GM23248 (cell line): ENCODE measurements at places on chromosomes 16 and 17.

DNA sequence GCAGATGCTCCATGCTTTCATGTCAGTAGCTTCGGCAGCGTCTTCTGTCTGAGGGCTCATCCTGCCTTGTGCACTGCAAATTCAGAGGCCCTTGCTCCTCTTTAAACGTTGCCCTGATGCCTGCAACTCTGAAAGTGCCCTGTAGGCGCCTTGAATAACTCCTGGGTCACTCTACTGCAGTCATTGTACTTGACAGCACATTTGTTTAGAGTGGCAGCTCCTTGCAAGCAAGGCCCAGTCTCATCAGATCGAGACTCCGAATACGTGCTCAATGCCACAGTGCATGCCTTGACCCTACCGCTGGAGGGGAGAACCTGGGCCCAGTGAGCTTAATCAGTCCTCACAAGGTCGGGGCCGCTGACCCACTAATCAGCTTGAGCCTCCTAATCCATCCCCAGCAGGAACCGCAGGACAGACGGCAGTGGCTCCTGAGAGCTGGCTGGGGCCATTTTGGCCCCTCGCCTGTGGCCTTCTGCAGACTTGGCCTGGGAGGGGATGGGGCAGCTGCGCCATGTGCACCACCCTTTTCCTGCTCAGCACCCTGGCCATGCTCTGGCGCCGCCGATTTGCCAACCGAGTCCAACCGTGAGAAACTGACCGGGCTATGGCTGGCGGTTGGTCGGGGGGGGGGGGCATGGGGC, at the start of gene PRCD:
PRCD (plus strand) TSS at position 414 of the 641 bp plus-strand sequence; CDS start at position 512, 98 bp downstream.
- no peak for DNase-seq

- peak; percentile 43 for DNase-seq
Measured at GRCh38 chr16:11205754-11206581, 50.0 kb downstream of the SOCS1 start.

DNA sequence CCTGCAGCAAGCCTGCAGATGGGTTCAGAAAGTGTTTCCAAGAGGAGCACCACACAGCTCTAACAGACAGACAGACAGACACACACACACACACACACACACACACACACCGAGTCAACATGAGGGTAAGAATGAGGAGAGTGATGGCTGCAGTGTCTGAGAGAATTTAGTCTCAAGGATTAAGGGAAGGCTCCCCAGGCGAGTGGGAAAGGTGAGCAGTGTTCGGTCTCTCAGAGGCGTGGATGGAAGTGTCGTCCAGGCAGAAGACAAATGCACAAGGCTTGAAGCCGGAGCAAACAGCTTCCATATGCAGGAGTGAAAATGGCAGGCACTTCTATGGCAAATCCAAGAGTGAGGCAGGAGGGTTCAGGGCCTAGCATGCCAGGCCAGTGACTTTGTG, 770.1 kb downstream of the KCNJ18 start:
- DNase-seq = no peak

GRCh38 chr16:30569281-30569680, 2.2 kb downstream of the ZNF688 start:
- no peak for DNase-seq

- DNase-seq = no peak
Measured at GRCh38 chr17:28623696-28624095, 9.7 kb upstream of the RSKR start.

DNA sequence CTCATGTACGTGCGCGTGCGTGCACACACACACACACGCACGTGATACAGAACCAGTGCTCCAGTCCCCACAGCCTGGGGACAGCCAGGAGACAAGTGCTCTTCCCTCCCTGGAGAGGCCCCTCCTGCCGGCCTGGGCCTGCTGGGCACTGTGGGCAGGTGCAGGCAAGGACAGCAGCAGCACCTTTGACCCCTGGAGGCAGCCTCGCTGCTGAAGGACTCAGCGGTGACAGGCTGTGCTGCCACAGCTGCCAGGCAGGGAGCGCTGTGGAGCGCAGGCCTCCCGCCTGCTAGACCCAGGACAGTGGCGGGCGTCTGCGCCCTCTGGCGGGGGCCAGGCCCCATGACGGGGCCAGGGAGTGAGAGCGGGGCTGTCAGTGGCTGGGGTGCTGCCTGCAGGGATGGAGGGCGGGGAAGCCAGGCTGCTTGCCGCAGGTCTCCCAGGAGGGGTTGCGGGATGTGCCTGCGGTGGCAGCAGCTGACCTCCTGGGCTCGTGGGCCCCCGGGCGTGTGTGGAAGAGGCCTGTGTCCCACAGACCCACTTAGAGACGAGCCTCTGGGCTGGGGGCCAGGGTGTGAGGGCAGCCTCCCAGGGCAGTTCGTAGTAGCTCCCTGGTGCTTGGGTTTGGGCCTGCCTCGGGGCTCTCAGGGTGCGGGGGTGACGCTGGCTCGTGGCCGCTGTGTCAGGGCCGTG, 63.5 kb upstream of the PVALEF start:
- peak; percentile 85 for DNase-seq

GRCh38 chr17:57861000-57861789, 11.4 kb upstream of the MRPS23 start:
- DNase-seq = peak; percentile 57

DNA sequence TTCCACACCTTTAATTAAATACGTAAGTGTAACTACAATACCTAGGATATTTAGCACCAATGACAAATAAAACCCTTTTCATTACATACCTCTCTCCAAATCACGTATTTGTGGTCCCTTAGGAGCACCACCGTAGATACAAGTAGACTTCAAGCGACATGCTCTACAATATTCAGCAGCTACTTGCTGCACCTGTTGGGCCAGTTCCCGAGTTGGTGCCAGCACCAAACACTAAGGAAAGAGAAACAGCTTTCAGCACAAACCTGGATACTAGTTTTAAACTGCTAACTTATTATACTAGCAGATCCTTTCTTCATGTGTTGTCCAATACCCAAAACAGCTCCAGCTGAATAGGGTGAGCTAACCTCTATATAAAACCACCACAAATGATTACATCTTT, 2.7 kb downstream of the DDX5 start:
- peak; percentile 30 for DNase-seq

DNA sequence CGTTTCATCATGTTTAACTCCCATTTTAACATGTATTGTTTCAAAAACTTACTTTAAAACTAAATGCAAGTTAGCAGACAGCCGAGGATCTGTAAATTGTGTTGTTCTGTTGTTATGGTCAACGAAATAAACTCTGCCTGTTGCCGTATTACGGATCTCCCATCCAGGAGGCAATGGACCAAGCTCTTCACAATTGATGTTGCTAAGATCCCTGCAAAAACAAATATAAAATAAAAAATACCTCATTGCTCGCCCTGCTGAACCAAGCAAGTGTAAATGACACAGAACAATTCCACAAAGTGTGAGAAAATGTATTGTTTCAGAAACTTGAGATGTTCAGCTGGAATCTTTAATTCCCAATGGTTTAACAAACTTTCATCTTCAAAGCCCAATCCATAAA, 65.0 kb downstream of the CEP95 start:
- DNase-seq = peak; percentile 42

- DNase-seq = no peak
Measured at GRCh38 chr17:4405038-4405669, 28.6 kb upstream of the SPNS3 start.

GRCh38 chr16:21598701-21599121, 666 bp upstream of the METTL9 start:
- DNase-seq = peak; percentile 49

DNA sequence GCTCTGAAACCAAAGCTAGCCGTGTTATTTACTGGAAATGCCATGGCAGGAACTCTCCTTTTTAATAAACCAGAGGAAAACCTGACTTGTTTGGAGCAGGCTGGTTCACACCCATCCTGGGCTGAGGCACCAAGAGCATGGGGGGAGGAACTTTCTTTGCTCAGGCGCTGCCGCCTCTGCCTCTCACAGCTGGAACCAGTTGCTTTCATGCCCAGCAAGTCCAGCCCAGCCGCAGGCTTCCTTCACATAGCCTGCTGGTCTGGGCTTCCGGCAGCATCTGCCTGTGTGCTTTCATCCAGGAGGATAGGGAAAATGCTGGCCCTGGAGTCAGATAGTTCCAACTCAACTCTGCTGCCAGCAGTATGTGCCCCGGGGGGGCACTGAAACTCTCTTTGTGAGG, 88.1 kb upstream of the ASIC2 start:
- DNase-seq = peak; percentile 9

DNA sequence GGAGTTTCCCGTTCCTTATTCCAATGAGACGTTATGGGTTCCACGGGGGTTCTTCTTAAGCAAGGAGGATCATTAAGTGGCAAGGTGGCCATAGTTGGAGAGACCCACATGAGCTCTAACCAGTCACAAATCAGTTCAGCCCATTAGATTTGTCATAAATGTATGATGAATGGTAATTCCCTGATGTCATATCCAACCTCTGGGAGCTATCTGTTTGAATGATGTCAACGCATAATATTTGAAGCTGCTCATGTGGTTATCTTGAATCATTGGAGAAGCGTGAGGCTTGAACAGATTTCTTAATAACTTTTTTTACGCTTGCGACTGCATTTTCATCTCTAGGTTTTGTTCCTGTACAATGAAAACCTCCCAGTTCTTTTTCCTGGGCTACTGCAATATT, 270.4 kb upstream of the EEF2KMT start:
- no peak for DNase-seq

DNA sequence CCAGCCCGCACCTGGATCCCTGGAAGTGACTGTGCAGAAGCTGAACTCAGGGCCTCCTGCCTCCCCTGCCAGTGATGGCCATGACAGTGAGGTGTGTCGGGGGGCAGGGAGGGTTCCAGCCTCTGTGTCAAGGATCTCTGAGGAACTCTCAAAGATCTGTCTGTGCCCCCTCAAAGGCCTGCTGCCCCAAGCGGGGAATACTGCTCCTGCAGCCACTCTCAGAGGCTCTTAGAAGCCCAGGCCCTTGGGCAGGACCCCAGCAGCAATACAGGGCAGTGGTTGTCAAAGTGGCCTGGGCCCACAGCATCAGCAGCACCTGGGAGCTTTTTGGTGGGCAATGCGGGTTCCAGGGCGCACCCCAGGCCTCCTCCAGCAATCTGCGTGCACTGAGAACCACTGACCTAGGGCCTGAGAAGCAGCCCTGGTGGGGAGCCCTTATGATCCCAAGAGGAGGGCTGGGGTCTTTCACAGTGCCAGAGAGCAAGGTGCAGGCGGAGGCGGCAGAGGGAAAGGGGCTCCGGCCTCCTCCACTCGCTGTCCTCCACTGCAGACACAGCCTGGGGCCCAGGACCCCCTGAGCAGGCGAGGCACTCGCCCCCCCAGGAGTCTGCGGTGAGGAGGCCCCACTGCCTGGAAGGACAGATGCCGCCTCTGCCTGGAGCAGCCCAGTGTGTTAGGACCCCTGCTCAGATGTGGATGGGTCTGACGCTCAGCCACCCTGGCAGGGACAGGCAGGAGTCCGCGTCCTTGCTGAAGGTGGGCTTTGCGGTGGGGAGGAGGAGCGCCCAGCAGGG, 42.1 kb downstream of the ENGASE start:
- no peak for DNase-seq

- no peak for DNase-seq
Measured at GRCh38 chr16:89337965-89338364, 120.5 kb downstream of the ZNF778 start.

- peak; percentile 76 for DNase-seq
Measured at GRCh38 chr17:72725433-72726068, 366.9 kb downstream of the SLC39A11 start.

DNA sequence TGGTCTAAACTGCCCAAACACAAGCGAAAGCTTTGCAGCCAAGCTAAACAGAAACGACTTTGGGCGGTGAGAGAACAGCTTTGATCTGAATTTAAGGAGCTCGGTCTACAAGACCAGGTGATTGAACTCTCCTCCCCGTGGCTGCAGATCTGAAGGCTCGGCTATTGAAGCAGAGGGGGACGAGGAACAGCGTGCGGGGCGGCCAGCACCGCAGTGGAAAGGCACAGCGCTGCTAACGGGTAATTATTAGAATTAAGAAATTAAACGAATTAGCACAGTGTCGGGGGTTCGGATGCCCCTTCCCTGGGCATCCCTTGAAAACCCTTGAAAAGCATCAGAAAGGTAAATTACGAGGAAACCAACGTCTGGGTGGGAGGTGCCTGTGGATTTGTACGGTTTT, 431 bp downstream of the TEKT3 start:
- DNase-seq = no peak

GRCh38 chr17:17417718-17418181, 59.0 kb upstream of the MED9 start:
- no peak for DNase-seq

GRCh38 chr16:29230671-29231096, 175.8 kb downstream of the NPIPB11 start:
- peak; percentile 62 for DNase-seq

DNA sequence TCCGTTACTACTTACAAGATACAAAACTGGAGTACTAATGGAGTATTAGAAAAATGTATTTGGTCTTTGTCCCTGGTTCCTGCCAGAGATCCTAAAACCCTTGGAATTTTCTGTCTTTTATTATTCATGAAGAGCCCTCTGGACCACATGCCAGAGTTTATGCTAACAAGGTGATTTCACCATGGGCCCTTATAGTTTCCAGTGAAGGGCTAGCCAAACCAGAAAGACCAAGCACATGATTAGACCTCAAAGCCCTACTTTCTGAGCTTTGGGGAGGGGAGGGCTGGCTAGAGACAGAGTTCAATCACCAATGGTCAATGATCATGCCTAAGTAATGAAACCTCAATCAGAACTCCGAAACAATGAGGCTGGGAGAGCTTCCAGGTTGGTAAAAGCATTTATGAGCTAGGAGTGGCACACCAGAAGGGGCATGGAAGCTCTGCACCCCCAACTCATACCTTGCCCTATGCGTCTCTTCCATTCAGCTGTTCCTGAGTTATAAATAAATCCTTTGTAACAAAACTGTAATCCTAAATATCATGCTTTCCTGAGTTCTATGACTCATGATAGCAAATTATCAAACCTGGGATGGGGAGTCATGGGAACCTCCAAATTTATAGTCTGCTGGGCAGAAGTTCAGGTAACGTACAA, 10.4 kb downstream of the DCUN1D3 start:
- DNase-seq = no peak

DNA sequence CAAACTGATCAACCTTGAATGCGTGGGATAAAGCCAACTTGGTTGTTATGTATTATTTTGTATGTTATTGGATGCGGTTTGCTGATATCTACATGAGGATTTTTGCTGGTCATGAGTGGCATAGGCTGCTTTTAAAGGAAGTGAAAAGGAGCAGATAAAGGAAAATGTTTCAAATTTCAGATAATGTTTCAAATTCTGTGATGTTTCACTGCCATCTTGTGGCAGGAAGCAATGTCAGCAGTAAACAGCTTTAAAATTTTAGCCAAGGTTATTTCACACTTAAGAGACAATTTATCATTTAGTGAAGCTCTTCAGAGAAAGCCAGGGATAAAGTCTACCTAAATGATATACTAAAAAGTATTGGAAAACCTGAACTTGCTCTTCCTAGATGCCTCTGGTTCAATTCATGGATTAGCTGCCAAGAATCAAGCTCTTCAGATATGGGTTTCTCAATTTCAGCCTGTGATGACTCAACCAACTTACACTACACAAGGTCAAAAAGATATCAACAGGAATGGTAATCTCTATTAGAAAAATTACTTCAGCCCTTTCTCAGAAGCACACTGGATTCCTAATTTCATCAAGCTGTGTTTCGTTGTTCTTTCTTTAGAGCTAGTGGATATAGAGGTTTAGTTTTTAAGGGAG, 136.0 kb upstream of the C17orf78 start:
- peak; percentile 52 for DNase-seq

GRCh38 chr17:33053676-33054075, 62.0 kb downstream of the SPACA3 start:
- DNase-seq = no peak

- DNase-seq = no peak
Measured at GRCh38 chr17:51761105-51761504, 397.4 kb downstream of the CA10 start.
